ENCODE measurements at places on chromosomes 16 and 17. TPM values are rescaled to one million over a fixed set of nuclear protein-coding genes. Genes with fewer than 3 reads are reported as not detected.

- H3K4me1 ChIP-seq: peaks cover 11% of the 10 kb centered on the region
- H3K4me3 ChIP-seq: peak overlapping the region; percentile 53
- H3K27ac ChIP-seq: no peak overlapping the region
- no peaks in the 10 kb centered on the region for H3K36me3 ChIP-seq
Observed at GRCh38 chr17:8125154-8125946, 1.4 kb upstream of the HES7 start.

GRCh38 chr16:57007050-57007449 is 17.7 kb downstream of the NLRC5 start:
- no peak overlapping the region for H3K4me3 ChIP-seq
- no peak for DNase-seq
- no peaks in the 10 kb centered on the region for H3K36me3 ChIP-seq
- no peak overlapping the region for H3K27ac ChIP-seq
- H3K27me3 ChIP-seq: no peaks in the 10 kb centered on the region
- H3K4me1 ChIP-seq: no peaks in the 10 kb centered on the region

DNA sequence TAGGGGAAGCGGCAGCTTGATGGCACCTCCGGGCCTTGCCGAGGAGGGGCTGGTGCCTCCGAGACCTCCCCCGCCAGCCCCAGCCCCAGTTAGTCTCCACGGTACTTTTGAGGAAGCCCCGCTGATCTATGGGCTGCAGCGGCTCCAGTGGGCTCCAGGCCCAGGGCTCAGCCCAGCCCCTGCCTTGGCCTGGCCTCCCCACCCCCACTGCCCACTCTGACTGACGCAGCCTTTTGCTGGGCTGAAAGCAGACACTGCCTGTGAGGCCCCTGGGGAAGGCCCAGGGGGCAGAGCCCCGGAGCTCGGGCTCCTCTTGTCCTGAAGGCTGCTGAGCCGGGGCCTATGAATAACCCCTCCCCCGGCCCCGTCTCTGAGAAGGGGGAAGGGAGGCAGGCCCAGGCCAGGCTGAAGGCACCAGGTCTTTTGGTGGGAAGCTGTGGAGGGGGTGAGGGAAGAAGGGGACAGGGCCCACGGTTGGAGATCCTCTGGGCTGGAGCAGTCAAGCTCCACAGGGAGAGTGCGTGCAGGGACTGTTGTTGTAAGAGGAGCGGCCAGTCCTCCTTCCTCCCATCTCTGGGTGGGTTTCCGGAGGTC is 7.5 kb upstream of the SMTNL2 start:
- no peak for DNase-seq
- H3K36me3 ChIP-seq: no peaks in the 10 kb centered on the region
- no peaks in the 10 kb centered on the region for H3K27me3 ChIP-seq
- H3K4me1 ChIP-seq: no peaks in the 10 kb centered on the region

GRCh38 chr16:29805232-29806098 is 864 bp upstream of the MAZ start:
- peak overlapping the region; percentile 73 for H3K4me3 ChIP-seq
- no peaks in the 10 kb centered on the region for H3K36me3 ChIP-seq
- peak; percentile 99 for DNase-seq
- H3K27ac ChIP-seq: peak overlapping the region; percentile 93

GRCh38 chr16:3909791-3910583 is 29.5 kb upstream of the CREBBP start:
- H3K27me3 ChIP-seq: no peaks in the 10 kb centered on the region
- no peak overlapping the region for H3K4me3 ChIP-seq
- H3K4me1 ChIP-seq: no peaks in the 10 kb centered on the region

DNA sequence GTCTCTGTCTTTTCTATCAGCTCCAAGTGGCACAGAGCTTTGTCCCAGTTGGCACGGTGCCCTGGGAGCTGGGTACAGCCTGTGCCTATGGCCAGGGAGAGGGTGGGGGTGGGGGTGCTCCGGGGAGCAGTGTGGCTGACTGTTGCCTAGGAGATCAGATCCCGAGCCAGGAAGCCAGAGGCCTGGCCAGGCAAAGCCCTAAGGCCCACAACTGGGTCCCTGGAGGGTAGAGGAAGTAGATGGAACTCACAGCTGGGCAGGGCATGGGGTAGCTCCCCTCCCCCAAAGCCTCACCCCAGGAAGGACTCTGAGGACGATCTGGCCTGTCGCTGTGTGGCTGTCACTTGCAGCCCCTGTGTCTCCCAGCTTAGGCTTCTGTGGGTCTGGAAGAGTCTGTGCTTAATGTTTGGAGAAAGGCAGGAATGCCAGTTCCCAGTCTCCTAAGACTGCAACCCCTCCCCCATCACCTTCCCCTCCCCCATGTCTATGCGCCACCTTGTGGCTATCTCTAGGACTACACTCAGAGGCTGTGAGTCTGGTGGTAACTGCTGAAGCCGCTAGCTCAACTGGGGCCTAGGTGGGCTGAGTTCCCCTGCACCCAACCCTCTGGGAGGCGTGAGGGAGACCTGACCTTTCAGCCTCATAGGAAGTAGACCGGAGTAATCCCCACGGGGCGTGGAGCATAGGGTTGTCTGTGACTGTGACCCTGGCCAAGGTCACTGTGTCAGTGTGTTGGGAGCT is 12.6 kb downstream of the THRA start:
- H3K36me3 ChIP-seq: no peaks in the 10 kb centered on the region
- H3K27me3 ChIP-seq: no peaks in the 10 kb centered on the region
- DNase-seq: peak; percentile 89
- peak overlapping the region; percentile 76 for H3K27ac ChIP-seq
- peaks cover 63% of the 10 kb centered on the region for H3K4me1 ChIP-seq

Gene ATP6V0C
- polyA plus RNA-seq: 124 TPM
